ENCODE measurements at places on chromosomes 5 and 9. TPM values are rescaled to one million over a fixed set of nuclear protein-coding genes. Genes with fewer than 3 reads are reported as not detected.

Gene PRKAA1
- 38.9 TPM for polyA plus RNA-seq

GRCh38 chr5:35665096-35665495 is 47.4 kb downstream of the SPEF2 start:
- H3K36me3 ChIP-seq = no peaks in the 10 kb centered on the region
- H3K27ac ChIP-seq = no peak overlapping the region
- no peaks in the 10 kb centered on the region for H3K4me1 ChIP-seq
- H3K27me3 ChIP-seq = no peaks in the 10 kb centered on the region

Gene GABRP
- polyA plus RNA-seq = not detected

GRCh38 chr5:2724031-2724581 is 27.4 kb downstream of the IRX2 start:
- H3K4me1 ChIP-seq = no peaks in the 10 kb centered on the region
- DNase-seq = no peak
- H3K36me3 ChIP-seq = no peaks in the 10 kb centered on the region
- no peak overlapping the region for H3K27ac ChIP-seq
- H3K4me3 ChIP-seq = no peak overlapping the region

DNA sequence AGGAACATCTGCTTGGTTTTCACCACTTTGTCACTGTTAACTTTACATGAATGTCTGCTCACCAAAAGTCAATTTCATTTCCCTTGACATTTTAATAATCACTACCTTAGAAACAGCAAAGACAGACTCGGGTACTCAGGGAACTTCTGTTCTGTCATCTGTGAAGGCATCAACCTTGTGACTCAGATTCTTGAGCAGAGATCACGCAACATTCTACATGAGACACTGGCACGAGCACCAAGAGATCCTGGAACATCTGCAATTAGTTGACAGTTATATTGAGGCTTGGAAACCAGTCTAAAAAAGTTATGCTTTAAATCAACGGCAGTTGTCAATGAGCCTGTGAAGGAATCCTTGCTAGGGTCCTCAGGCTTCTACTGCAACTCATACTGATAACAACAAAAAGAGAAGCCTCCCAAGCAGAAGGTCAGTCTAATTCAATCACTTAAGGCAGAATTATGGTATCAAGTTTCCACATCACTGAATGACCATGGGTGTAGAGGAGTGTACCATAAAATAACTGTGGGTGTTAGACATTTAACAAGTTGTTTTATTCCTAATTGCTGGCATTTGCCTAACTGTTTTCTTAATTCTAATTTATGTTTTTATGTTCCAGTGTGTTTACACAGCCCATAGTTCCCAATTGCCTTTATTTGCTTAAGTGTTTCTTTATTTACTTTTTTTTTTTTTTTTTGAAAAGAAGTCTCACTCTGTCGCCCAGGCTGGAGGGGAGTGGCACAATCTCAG is 3.3 kb upstream of the PBX3 start:
- no peaks in the 10 kb centered on the region for H3K36me3 ChIP-seq
- peaks cover 6% of the 10 kb centered on the region for H3K4me1 ChIP-seq
- no peak overlapping the region for H3K27ac ChIP-seq
- no peaks in the 10 kb centered on the region for H3K27me3 ChIP-seq

Gene PCDHGA7
- polyA plus RNA-seq = 3.1 TPM

GRCh38 chr5:52690236-52690768 is 97.4 kb upstream of the ITGA1 start:
- peaks cover 8% of the 10 kb centered on the region for H3K4me1 ChIP-seq
- H3K36me3 ChIP-seq = no peaks in the 10 kb centered on the region
- no peak overlapping the region for H3K27ac ChIP-seq
- peak; percentile 65 for DNase-seq
- no peak overlapping the region for H3K4me3 ChIP-seq

- H3K27me3 ChIP-seq = peaks cover 11% of the 10 kb centered on the region
- no peaks in the 10 kb centered on the region for H3K4me1 ChIP-seq
- no peak overlapping the region for H3K4me3 ChIP-seq
- H3K36me3 ChIP-seq = no peaks in the 10 kb centered on the region
These were observed 57.5 kb upstream of the S1PR3 start for GRCh38 chr9:88933607-88934379.
